Fibroblast of villous mesenchyme (primary cell): ENCODE measurements at places on chromosomes 1 and 21.

DNA sequence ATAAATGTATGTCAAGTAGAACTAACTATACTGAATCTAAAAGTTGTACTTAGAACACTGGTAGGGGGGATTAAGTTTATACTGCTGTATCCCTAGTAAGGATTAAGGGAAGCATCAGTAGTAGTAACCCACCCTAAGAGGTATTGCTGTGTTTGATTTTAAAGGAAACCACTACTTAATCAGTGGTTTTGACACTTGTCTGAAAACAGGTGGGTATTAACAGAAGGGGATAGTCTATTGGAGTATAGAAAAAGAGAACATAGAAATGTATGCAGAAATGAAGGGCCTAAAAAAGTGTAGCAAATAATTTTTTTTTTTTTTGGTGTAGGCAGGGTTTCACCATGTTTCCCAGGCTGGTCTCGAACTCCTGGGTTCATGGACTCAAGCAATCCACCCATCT is 2.2 kb downstream of the MIGA1 start:
- no peak for DNase-seq

- DNase-seq = no peak
Observed at GRCh38 chr1:6179564-6180175, 451 bp downstream of the CHD5 start.

DNA sequence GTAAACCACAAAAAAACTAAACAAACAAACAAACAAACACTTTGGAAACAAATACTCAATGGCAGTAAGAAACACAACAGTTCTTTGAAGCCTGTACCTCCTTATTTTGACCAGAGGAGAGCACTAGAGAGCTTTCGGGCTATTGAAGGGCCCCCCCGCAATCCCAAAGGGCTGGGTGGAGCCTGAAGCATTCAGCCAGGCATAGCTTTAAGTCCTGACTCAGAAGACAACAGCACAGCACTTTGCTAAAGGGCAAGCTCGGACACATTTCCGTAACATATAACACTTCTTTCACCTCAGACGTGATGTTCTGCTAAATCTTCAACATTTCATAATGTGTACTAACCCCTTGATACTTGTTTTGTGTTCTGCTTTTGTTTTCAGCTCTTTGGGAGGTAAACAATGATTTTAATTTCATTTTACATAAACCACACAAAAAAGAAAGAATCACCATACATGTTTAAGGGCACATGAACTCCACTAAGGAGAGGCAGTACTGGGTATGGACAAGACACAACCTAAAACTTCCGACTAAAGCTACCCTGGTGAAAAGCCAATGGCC is 9.7 kb upstream of the SHCBP1L start:
- DNase-seq = peak; percentile 95

DNA sequence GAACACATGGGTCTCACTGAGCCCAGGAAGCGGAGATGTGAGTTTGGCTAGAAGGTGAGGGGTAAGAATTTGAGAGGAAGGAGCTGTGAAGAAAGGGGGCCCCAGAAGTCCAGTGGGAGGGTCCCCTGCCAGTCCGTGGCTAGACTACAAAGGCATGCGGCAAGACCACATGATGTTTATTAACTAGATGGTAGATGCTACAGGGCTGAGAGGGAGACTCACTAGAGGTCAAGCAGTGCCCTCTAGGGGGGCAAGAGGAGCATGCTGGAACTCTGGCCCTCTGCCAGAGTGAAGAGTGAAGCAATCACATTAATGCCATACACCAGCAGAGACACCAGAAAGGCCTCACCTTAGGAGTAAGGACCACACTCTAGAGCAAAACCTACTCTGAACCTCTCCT is 12.2 kb downstream of the KIAA0319L start:
- peak; percentile 85 for DNase-seq

DNA sequence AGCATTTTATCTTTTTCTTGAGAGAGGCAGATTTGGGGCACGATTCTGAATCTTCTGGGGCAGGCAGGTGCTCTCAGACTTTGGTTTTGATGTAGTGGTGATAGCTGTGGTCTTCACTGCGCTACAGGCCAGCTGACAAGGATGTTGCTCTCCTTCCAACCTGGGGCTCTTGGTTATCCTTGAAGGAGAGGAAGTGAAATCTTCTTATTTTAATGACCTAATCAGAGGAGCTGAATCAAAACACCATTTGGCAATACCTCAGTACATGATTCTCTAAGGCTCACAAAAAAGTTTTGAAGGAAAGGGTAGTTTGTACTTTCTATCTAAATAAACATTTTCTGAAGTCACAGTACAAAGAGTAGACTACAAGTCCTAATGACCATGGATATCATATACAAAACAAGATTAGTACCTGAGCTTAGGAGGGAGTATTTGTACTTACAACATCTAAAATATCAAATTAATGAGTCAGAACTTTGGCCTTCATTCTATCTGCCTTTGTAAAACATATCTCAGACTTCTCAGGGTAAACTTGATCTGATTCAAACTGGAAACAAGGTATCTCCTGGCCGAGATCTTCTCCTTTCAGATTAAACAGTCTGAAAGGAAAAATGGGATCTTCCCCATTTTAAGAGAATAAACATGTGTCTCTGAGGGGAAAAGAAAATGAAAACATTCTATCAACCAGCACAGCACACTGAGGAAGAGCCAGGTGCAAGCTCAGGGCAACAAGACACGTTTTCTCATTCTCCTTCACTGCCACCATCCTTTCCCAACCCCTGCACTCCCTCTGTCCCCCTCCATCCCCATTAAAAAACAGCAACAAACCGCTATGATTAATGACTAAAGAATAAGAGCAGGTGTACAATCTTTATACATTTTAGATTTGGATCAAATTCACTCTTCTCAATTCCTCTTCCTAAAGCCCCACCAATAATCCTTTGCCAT is 69.2 kb downstream of the SH3GLB1 start:
- DNase-seq = peak; percentile 36

DNA sequence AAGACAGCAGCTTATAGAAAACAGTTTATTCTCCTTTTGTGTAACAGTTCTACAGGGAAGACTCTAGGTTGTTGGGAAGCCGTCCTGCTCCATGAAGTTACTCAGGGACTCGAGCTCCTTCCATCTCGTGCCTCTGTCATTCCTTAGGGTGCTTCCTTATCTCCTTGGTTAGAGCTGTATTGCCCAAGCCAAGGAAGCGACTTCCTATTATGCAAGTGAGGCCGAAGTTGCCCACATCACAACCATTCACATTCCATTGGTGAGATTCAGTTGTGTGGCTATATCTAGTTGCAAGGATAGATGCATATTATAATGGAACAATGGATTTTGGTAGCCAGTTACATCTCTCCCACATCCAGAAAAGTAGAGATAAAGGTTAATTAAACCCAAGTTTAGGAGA is 9.0 kb downstream of the GSTM5 start:
- peak; percentile 69 for DNase-seq

- DNase-seq = peak; percentile 51
Observed at GRCh38 chr1:200890818-200891773, 3.6 kb upstream of the INAVA start.

DNA sequence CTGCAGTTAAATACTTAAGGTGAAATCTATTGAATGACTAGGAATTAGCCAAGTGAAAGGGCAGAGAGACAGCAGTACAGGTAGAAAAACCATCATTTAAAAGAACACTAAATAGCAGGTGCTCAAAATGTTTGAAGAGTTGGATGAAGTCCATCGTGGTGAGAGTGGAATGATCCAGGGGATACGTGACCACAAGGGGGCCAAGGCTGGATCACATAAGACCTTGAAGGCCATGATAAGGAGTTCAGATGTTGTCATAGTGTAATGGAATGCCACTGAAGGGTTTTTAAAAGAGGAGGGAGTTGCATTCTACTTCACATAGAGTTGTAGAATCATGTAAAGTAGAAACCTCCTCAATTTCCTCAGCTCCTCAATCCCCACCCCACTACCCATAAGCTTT is 34.8 kb upstream of the HOOK1 start:
- no peak for DNase-seq

DNA sequence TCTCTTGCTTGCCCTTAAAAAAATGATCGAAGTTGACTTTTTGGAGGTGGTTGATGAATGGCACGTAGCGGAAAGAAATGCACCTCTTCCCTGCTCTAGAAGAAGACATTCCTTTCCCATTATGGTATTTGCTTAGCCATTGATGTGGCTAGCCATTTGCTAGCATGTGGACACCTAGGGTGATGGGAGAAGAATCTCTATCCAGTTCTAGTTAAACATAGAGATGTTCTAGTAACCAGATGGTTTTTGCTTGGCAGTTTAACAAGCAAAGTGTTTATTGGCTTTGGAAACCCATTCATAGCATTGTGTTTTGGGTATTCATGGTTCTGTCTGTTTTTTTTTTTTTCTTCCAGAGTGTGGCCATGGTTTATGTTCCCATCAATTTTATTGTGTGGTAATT is 78.9 kb downstream of the KCNJ6 start:
- DNase-seq = no peak

DNA sequence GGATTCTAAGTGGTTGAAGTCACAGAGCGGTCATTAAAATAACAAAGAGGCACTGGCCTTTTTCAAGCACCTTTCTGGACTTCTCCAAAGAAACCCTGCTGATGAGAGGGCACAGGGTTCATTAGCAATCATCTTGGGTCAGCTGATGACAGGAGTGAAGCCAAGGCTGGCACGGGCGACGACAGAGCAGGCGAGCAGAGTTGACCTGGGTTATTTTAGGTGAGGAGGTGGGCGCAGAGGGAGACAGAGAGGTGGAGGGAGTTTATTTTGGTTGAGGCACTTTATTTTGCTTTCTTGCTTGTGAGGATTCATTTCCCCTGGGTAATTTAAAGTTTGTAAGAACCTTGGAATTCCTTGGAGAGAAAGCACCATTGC is 57.9 kb downstream of the OLIG1 start:
- no peak for DNase-seq

DNA sequence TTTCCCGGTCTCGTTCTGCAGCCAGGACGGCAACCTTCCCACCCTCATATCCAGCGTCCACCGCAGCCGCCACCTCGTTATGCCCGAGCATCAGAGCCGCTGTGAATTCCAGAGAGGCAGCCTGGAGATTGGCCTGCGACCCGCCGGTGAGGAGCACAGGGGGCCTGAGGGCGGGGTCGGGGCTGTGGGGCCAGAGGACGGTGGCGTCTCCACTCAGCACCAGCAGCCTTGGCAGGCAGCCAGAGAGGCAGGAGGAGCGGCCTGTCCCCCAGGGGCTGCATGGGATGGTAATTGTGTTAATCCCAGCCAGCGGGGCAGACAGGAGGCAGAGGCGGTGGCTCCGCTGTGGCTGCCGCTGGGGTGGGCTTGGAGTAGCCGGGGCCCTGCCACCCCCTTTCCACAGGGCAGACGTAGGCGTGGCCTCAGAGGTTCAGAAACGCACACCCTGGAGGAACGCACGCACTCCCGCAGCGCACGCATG is 12.1 kb downstream of the SAMD11 start:
- no peak for DNase-seq

DNA sequence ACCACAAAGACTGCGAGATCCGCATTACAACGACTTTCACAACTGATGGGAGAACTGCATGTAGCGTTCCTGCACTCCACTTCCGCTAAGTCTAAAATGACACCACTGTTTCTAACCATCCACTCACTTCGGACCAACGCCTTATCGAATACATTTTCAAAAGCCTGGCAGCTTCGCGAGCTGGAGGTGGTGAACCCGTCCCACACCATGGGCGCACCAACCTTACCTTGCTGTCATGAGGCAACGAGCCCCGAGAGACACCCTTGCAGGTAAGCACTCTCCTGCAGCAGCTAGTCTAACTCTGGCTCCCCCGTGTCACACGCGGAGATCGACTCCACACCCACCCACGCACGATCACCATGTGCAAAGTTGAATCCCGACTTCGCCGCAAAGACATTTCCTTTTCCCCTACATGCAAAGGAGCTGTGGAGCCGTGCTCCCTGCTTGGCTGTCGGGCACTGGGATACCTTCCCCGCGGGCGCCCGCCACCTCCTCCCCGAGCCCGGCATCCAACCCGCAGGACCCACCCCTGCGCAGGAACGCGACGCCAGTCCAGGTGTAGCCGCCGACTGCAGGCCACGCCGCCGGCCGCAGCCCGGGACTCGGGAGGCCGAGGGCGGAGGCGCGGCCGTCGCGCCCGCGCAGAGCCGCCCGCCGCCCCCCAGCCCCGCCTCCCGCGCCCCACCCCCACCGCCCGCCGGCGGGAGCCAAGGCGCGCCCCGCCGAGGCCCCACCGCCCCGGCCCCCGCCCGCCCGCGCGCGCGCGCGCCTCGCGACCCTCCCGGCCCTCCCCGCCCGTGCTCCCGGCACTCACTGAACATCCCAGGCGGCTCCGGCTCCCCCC is 629 bp downstream of the TAF5L start:
- peak; percentile 60 for DNase-seq

DNA sequence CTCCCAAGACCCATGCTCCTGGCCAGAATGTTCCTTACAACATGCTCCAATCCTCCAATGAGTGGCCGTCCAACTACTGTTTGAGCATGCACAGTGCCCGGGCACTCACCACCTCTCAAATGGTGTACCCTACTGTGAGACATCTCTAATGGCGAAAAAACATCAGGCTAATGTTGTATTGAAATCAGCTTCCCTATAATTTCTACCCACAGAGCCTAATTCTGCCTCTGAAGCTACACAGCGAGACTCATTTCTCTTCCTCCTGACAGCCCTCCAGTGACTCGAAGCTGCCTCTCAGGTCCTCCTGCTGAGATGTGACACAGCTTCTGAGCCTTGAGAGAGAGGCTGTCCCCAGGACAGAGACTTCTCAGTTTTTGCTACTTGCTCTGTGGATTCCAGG is 130.7 kb downstream of the FAM78B start:
- DNase-seq = no peak
